Stimulated activated CD8-positive, alpha-beta memory T cell treated with anti-CD3 and anti-CD28 coated beads, Interleukin-7, amount 100 ng/mL, for 1 hour (primary cell): ENCODE measurements at places on chromosomes 16 and 17.

GRCh38 chr16:75803753-75804152, 77.5 kb upstream of the CPHXL start:
- DNase-seq, result no peak

GRCh38 chr17:50638966-50639713, 4.5 kb downstream of the ABCC3 start:
- DNase-seq, result no peak

- peak; percentile 46 for DNase-seq
Measured at GRCh38 chr17:57671667-57672632, 73.1 kb downstream of the CCDC182 start.

- DNase-seq, result no peak
Measured at GRCh38 chr16:29819506-29819905, 756 bp upstream of the MVP start.

DNA sequence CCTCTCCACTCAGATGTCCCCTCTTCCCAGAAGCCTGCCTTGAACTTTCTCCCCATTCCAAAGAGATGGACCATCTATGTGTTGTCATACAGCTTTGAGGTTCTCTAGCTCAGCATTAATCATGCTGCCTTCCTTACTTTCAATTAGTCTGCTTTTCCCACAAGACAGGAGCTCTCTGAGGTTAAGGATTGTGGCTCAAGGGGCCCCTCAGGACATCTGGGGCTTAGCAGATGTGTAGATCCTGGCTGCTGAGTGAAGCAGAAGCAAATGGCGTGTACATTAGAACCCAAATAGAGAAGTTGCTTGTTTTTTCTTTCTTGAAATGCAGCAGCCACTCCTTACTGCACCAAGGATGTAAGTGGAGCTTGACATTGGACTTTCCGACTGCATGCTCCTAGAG, 330.5 kb upstream of the TNRC6C start:
- DNase-seq, result no peak

- no peak for DNase-seq
Measured at GRCh38 chr17:80270836-80271235, 10.2 kb downstream of the RNF213 start.

DNA sequence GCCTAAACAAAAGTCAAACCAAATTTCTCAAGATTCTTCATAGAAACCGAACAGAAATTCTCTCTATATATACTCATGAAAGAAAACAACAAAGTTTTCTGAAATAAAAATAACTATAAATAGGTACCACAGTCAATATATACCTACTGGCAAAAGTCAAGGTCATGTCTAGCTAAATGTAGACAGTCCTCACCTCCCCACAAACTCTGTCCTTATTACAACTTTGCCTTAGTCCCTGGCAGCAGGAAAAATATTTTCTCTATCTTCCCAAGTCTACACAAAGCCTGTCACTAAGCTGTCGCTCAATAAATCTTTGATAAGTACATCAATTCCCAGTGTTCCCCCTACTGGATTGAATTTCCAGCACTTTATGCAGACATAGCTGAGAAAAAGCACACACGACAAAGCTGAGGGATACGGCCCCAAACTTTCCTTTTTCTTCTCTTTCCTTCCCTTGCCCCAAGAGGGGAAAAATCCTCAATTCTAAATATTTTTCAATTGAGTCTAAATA, 2.7 kb downstream of the CFAP20 start:
- no peak for DNase-seq
